ENCODE measurements at places on chromosomes 5 and 9.
A peak's percentile ranks its signal among the peaks of the same experiment; 100 is the strongest.

GRCh38 chr5:137498736-137499505 lies at the start of gene SPOCK1:
Gene SPOCK1 (minus strand): TSS chr5:137499326.
- peak; percentile 92 for DNase-seq
- H3K27me3 ChIP-seq = peaks cover 7% of the 10 kb centered on the region
- H3K4me3 ChIP-seq = peak within 1 kb of the TSS; percentile 62

GRCh38 chr5:20368571-20369517 lies 380.8 kb upstream of the CDH18 start:
- no peak overlapping the region for H3K27ac ChIP-seq
- no peaks in the 10 kb centered on the region for H3K27me3 ChIP-seq
- no peaks in the 10 kb centered on the region for H3K4me1 ChIP-seq
- DNase-seq = no peak

DNA sequence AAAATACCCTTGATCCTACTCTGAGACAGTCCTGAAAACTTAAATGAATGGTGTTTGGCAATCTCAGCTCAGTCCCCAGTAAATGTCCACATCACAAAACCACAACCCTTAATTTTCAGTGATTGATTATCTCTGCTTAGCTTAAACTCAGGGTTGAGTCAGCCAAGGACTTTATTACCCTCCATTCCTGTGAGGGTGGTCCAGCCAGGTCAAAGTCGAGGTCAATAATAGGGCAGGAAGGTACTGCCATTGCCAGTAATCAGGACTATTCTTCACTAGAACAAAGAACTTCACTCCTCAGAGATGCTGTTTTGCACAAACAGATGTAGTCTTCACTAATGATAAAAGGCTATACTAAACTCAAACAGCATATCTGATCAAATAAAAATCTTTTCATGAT lies 499.4 kb downstream of the ISL1 start:
- no peaks in the 10 kb centered on the region for H3K36me3 ChIP-seq
- no peak overlapping the region for H3K27ac ChIP-seq
- no peaks in the 10 kb centered on the region for H3K27me3 ChIP-seq
- no peak for DNase-seq

- no peak for DNase-seq
- H3K27ac ChIP-seq = no peak overlapping the region
- no peak overlapping the region for H3K4me3 ChIP-seq
- peaks cover 2% of the 10 kb centered on the region for H3K27me3 ChIP-seq
Observed at GRCh38 chr5:91164424-91164823, 218.7 kb downstream of the ARRDC3 start.

- H3K27ac ChIP-seq = no peak overlapping the region
- peaks cover 2% of the 10 kb centered on the region for H3K27me3 ChIP-seq
- H3K4me1 ChIP-seq = peaks cover 23% of the 10 kb centered on the region
- no peak for DNase-seq
- no peak overlapping the region for H3K4me3 ChIP-seq
Observed at GRCh38 chr9:37621273-37622121, 29.1 kb upstream of the TOMM5 start.

- H3K4me3 ChIP-seq = no peak overlapping the region
Observed at GRCh38 chr9:91256235-91256634, 105.5 kb downstream of the AUH start.
